DND-41 (cell line): ENCODE measurements at places on chromosomes 7 and 10.

DNA sequence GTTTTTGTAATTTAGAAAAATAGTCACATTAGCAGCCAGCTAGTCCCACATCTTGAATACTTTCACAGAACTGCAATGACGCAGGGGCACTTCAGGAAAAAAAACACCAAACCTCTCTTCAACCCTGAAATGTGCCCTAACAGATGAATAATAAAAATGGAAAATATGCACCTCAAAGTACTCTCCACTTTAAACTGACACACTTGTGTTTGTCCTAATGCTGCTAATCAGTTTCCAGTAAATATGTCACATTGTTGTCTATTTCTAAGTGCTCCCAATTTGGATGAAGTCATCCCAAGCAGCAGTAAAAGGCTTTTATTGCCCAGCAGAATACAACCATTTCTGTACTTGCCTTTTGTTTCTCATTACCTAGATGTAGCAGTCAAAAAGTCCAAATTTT is 86.7 kb downstream of the PARD3 start:
- no peaks in the 10 kb centered on the region for H3K4me1 ChIP-seq
- H3K27ac ChIP-seq: no peak overlapping the region
- no peaks in the 10 kb centered on the region for H3K36me3 ChIP-seq
- no peak overlapping the region for H3K4me3 ChIP-seq
- no peak for DNase-seq

GRCh38 chr7:55128693-55129394 is 110.0 kb downstream of the EGFR start:
- H3K27me3 ChIP-seq: no peaks in the 10 kb centered on the region
- DNase-seq: no peak
- H3K4me1 ChIP-seq: no peaks in the 10 kb centered on the region
- H3K36me3 ChIP-seq: no peaks in the 10 kb centered on the region

- no peaks in the 10 kb centered on the region for H3K27me3 ChIP-seq
- DNase-seq: no peak
- H3K4me3 ChIP-seq: no peak overlapping the region
These were observed 18.7 kb upstream of the ARHGAP12 start for GRCh38 chr10:31947144-31947926.

DNA sequence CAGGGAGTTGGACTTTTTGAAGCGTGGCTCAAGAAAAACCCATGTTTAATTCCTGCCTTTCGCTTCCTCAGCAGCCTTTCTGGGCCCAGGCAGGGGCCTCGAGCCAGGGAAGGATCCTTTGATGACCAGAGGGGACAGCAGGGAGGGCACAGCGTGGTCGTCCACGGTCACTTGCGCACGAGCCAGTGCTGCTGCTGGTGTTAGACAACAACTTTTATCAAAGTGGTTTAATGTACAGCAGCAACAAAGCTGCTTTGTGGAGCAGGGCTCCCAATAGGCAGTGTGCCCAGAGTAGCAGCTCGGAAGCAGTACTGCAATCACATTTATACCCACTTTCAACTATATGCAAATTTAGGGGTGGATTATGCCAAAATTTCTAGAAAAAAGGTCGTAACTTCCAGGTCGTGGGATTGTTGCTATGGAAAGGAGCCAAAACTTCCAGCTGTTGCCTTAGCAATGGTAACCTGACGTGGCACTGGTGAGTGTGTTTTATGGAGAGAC is 6.1 kb downstream of the GIMAP1 start:
- peaks cover 40% of the 10 kb centered on the region for H3K4me1 ChIP-seq
- H3K27ac ChIP-seq: no peak overlapping the region
- H3K27me3 ChIP-seq: no peaks in the 10 kb centered on the region
- no peak for DNase-seq
- H3K4me3 ChIP-seq: no peak overlapping the region

GRCh38 chr10:23150091-23150490 is 42.0 kb upstream of the PTF1A start:
- H3K27ac ChIP-seq: no peak overlapping the region
- no peak for DNase-seq
- H3K27me3 ChIP-seq: peaks cover 2% of the 10 kb centered on the region
- H3K4me3 ChIP-seq: no peak overlapping the region
- H3K4me1 ChIP-seq: no peaks in the 10 kb centered on the region
- no peaks in the 10 kb centered on the region for H3K36me3 ChIP-seq

GRCh38 chr10:110804376-110804775 is 67.4 kb upstream of the PDCD4 start:
- no peak for DNase-seq
- peaks cover 10% of the 10 kb centered on the region for H3K27me3 ChIP-seq
- no peak overlapping the region for H3K27ac ChIP-seq
- H3K4me3 ChIP-seq: no peak overlapping the region

DNA sequence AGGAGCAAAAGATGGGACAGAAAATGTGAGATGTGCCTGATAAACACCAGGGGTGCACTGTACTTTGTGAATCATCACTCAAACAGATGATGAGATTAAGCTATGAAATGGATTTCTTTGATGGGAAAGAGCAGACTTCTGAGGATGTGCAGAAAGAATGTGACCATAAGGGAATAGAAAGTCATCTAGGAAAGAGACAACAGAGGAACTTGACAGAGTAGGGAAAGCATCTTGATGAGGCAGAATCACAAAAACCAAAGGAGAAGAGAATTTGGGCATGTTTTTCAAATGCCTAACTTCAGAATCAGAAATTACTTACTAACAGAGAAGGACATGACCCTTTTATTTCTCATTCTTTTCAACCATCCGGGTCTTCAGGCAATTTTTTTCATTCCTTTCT is 82.4 kb upstream of the LRRTM3 start:
- DNase-seq: no peak
- H3K4me3 ChIP-seq: no peak overlapping the region
- H3K4me1 ChIP-seq: no peaks in the 10 kb centered on the region
- H3K27ac ChIP-seq: no peak overlapping the region

GRCh38 chr7:1287752-1288201 is 55.1 kb downstream of the UNCX start:
- no peak for DNase-seq
- H3K36me3 ChIP-seq: no peaks in the 10 kb centered on the region
- no peaks in the 10 kb centered on the region for H3K27me3 ChIP-seq
- no peaks in the 10 kb centered on the region for H3K4me1 ChIP-seq
- H3K4me3 ChIP-seq: no peak overlapping the region

- DNase-seq: no peak
- no peaks in the 10 kb centered on the region for H3K4me1 ChIP-seq
- no peak overlapping the region for H3K27ac ChIP-seq
- no peaks in the 10 kb centered on the region for H3K36me3 ChIP-seq
These were observed 15.9 kb upstream of the CD36 start for GRCh38 chr7:80622541-80622940.

DNA sequence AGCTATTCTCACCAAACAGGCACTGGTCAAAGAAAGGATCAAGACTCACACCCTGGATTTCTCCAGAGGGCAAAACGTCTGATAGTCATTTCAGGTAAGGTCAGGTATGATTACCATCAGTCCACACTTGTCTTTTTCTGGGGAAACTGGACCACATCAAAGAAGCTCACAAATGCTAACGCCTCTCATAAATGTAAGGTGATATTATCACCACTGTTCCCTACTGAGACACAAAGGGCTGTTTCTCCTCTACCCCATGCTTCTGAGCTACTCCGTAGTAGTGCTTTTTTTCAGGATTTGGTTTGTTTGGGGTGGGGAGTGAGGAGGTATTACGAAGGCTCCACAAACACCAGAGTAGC is 51.6 kb downstream of the CREB3L2 start:
- H3K27me3 ChIP-seq: no peaks in the 10 kb centered on the region
- no peaks in the 10 kb centered on the region for H3K4me1 ChIP-seq
- no peaks in the 10 kb centered on the region for H3K36me3 ChIP-seq
- H3K27ac ChIP-seq: no peak overlapping the region

DNA sequence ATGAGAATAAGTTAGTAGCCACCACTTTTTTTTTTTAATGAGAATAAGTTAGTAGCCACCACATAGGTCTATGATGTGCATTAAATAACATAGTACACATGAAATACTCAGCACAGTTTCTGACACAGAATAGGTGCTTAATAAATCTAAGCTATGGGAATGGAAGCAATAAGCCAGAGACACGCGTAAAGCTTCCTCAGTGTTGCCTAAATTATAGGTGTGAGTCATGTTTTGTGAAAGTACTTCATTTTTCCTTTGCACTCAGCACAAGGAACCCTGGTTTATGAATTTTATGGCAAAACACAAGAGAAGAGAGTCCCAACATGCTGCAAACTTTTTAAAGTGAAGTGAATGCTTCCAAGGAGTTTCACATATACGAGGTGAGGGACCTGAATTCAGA is 267.4 kb downstream of the RNLS start:
- H3K27me3 ChIP-seq: no peaks in the 10 kb centered on the region
- no peaks in the 10 kb centered on the region; the same call in 1 of the 2 replicates for H3K36me3 ChIP-seq
- 0 out of 2 replicates have a peak, but pooled peaks cover 5% of the 10 kb centered on the region for H3K4me1 ChIP-seq
- no peak overlapping the region for H3K27ac ChIP-seq
- no peak for DNase-seq

GRCh38 chr10:5089865-5090264 is 4.3 kb upstream of the AKR1C3 start:
- DNase-seq: peak; percentile 24
- no peaks in the 10 kb centered on the region for H3K36me3 ChIP-seq
- no peak overlapping the region for H3K4me3 ChIP-seq
- H3K27me3 ChIP-seq: peaks cover 7% of the 10 kb centered on the region
- 0 out of 2 replicates have a peak, but pooled peaks cover 4% of the 10 kb centered on the region for H3K4me1 ChIP-seq
- no peak overlapping the region for H3K27ac ChIP-seq

- no peak overlapping the region for H3K4me3 ChIP-seq
- H3K36me3 ChIP-seq: no peaks in the 10 kb centered on the region
- DNase-seq: no peak
- no peaks in the 10 kb centered on the region for H3K27me3 ChIP-seq
- no peaks in the 10 kb centered on the region for H3K4me1 ChIP-seq
These were observed 27.0 kb downstream of the JMJD1C start for GRCh38 chr10:63438506-63439498.

GRCh38 chr7:12403287-12404181 is at the start of gene VWDE:
VWDE (minus strand) TSS chr7:12403865; CDS start chr7:12403716, 149 bp downstream.
- no peak within 1 kb of the TSS for H3K4me3 ChIP-seq
- no peaks in the 10 kb centered on the region for H3K27me3 ChIP-seq
- no peak within 1 kb of the TSS for H3K27ac ChIP-seq
- no peaks in the 10 kb centered on the region for H3K36me3 ChIP-seq
- DNase-seq: no peak

DNA sequence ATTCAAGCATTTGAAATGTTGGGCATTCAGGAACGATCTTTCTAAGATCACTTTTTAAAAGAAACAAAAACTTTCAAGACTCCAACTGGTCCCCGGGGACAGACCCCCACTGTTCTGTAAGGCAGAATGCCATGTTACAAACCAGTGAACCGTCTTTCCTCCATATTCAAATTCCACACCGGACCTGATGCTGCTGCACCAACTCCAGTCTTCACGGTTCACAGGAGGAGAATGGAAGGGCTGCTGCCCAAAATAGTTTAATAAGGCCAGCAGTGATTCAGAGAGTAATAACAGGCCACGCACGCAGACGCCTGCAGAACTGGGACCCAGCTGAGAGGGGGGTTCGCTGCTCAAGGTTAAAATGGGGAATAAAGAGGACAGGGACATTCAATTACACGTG is 47.2 kb downstream of the OSBPL3 start:
- DNase-seq: no peak
- peaks cover 10% of the 10 kb centered on the region for H3K4me1 ChIP-seq
- no peak overlapping the region for H3K4me3 ChIP-seq
- no peaks in the 10 kb centered on the region for H3K36me3 ChIP-seq
- H3K27ac ChIP-seq: no peak overlapping the region

- no peak overlapping the region for H3K27ac ChIP-seq
- H3K27me3 ChIP-seq: no peaks in the 10 kb centered on the region
- no peaks in the 10 kb centered on the region for H3K36me3 ChIP-seq
- no peak for DNase-seq
These were observed 976 bp downstream of the NAT16 start for GRCh38 chr7:101179117-101179516.
